NCI-H2029 treated with DMSO at 0.1 percent for 48 hours (cell line): ENCODE measurements at places on chromosomes 12 and 14.
A peak's percentile ranks its signal among the peaks of the same experiment; 100 is the strongest.

DNA sequence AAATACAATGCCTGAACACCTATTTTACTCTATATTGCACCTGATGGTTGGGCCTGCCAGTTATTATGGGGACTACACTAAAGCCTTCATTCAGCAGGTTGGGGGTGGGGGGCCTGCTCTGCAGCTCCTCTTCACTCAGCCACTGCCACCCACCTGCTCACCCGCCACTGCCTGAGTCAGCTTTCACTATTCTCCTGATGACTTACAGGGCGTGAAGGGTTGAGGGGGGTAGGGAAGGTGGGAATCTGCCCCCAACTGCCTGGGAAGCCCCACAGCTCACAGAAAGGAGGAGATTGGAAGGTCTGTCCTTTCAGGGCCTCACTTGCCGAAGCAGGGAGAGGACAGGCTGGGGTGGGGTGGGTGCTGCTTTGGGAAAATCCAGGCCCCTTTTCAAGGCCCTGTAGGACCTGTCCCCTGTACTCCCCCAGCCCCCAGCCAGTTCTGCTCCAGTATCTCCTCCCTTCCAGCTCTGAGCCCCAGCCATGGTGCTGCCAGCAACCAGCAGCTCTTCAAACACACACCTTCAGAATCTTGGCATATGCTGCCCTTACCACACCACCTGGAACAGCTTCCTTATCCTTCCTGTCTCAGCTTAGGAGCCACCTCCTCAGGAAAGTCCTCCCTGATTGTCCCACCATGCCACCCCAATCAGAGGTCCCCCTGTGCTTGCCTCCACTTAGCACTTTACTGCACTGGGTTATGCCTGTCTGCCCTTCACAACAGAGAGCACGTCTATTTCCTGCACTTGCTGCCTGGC is 33.1 kb downstream of the IRF2BPL start:
- DNase-seq, result no peak

GRCh38 chr14:60189923-60190840 is 25.0 kb upstream of the DHRS7 start:
- no peak for DNase-seq

DNA sequence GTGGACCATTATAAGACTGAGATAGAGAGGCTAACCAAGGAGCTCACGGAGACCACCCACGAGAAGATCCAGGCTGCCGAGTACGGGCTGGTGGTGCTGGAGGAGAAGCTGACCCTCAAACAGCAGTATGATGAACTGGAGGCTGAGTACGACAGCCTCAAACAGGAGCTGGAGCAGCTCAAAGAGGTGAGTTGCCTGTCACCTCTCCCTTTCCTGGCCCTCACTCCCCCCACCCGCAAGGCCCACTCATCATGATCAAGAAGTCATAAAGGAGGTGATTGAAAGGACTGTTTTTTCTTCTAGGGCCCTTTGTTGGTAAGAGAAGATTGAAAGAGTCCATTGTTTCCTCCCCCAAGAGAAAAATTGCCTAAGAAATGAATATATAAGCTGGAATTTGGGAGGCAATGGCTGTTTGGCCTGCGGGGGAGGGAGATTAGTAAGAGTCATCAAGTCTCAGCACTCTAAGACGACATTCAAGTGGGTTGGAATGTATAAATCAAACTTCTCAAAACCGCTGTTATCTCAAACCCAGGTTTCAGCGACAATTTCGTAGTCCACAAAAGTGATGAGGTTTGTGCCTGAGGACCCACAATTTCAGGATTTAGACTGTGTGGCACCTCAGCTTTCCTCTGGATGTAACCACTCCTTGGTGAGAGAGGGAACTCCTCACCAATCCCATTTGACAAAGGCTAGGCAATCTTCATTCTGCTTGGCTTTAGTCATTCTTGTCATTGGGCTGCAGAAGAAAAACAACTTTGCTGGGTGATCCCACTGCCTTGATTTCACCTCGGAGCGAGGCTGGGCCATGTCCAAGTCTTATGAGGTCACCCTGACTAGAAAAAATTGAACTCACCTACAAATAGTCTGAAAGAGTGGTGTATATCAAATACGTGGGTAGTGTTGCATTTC is 966 bp downstream of the BICD1 start:
- no peak for DNase-seq

- DNase-seq, result no peak
Observed at GRCh38 chr14:77097006-77097699, 905 bp upstream of the CIPC start.

DNA sequence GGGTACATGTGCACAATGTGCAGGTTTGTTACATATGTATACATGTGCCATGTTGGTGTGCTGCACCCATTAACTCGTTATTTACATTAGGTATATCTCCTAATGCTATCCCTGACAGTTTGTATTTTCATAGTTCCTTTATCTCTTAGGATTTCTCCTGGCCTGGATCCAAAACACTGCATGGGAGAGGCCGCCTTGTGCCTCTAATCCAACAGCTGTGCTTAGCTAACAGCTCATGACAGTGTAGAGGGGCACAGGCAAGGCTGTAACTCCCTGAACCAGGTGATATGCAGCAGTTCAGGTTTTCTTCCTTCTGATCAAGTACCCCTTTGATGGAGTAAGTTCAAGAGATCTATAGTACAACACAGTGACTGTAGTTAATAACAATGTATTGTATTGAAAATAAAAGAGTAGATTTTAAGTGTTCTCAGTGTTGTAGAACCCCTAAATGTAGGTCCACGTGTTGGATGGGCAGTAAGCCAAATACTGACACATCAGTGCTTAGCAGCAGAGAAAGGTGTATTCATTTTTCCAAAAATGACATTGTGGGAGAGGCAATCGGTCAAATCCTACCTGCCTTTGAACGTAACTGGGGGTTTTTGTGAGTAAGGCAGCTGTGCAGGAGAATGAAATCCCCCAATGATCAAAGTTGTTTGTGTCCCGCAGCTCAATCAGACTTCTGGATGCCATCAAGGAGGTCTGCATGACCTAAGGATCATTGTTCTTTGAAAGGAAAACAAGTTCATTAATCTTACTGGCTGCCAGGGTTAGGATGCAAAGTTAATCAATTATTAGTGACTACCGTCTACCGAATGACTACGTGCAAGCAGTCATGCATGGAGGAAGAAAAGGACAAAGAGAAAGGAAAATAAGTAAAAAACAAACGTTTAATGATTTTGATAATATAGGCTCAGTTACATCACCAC is 89.3 kb upstream of the FGD4 start:
- no peak for DNase-seq

GRCh38 chr12:122978507-122978955 is 1.9 kb upstream of the ARL6IP4 start:
- no peak for DNase-seq

DNA sequence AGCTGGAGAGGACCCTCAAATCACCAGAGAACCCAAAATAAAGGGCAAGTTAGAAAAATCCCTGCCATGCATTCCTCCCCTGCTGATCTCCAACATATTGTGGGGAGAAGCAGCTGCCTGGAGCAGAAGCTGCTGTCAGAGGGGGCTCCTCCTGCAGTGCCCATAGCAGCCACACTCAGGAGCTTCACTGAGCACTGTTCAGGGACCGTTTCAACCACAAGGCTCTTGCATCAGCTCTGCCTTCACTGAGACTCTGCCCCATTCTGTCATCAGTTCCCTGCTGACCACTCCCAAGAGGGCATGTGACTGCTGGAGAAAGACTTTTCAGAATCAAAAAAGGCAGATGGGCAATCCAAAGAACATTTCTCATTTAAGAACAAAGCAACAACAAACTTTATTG is 392.7 kb downstream of the GALC start:
- no peak for DNase-seq

DNA sequence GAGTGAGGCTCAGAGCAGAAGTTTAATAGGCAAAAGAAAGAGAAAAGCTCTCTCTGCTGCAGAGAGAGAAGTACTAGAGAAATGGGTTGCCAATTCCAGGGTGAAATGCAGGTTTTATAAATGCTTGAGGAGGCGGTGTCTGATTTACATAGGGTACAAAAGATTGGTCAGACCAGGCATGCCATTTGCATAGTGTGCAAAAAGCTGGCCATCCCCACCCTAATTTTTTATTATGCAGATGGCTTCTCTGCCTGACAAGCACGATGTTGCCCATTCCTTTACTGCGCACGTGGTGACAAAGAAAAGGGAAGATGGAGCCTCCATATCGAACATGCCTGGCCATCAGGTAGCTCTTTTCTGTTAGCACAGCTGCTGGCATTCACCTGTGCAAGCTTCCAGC is 209.3 kb upstream of the PPFIA2 start:
- DNase-seq, result no peak

- DNase-seq, result no peak
Observed at GRCh38 chr12:44874981-44875416, 1.1 kb downstream of the NELL2 start.

GRCh38 chr12:92365333-92365732 is 219.7 kb upstream of the BTG1 start:
- DNase-seq, result peak; percentile 66

- DNase-seq, result no peak
Observed at GRCh38 chr14:95489214-95490137, 27.0 kb downstream of the SYNE3 start.

- DNase-seq, result no peak
Observed at GRCh38 chr14:85619851-85620250, 89.9 kb downstream of the FLRT2 start.

- no peak for DNase-seq
Observed at GRCh38 chr12:112577473-112578329, 159.0 kb downstream of the PTPN11 start.

DNA sequence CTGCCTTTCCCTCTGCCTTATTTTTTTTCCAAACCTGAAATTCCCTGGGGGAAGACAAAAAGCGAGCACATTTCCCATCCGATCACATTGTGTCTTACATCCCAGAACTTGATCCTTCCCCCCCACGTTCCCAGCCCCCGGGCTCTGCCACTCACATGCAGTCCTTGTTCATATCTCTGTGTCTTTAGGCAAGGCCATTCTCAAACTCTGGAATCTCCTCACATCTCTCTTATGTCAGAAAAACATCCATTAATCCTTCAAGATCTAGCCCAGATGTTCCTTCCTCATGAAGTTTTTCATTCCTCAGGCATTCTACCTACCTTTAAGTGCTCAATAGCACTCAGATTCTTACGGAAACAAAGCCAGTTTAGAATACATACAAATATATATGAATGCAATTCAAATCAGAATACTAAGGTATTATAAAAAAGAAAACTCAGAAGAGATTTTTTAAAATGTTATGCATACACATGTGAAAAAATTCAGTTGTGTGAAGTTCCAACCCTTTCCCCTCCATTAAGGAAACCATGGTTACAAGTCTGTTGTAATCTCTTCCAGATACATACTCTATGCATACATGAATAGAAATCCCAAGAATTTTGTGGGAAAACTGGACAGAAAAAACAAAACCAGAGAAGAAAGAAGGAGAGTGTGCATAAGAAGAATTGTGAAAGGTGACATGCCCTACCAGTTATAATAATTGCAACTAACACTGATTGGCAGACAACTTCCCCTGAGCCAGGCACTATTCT is 120.3 kb downstream of the SLC38A1 start:
- DNase-seq, result no peak

DNA sequence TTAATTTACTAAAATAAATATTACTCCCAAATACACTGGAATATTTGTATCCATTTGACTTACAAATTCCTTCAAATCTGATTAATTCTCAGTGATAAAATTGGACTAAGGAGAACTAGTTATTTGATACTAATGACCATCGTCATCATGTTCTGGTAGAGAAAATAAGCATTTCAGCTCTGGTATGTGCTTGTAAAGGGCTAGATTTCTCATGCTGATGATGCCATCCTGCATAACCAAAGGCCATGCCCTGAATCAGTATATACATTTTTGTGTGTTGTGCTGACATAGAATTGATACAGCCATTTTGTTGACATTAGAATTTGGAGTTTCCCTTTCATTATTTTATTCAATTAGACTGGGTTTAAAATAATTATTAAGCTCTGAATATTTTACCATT is 148.9 kb downstream of the PCNX1 start:
- no peak for DNase-seq

GRCh38 chr14:75254381-75254822 is 24.2 kb upstream of the FOS start:
- peak; percentile 50 for DNase-seq

DNA sequence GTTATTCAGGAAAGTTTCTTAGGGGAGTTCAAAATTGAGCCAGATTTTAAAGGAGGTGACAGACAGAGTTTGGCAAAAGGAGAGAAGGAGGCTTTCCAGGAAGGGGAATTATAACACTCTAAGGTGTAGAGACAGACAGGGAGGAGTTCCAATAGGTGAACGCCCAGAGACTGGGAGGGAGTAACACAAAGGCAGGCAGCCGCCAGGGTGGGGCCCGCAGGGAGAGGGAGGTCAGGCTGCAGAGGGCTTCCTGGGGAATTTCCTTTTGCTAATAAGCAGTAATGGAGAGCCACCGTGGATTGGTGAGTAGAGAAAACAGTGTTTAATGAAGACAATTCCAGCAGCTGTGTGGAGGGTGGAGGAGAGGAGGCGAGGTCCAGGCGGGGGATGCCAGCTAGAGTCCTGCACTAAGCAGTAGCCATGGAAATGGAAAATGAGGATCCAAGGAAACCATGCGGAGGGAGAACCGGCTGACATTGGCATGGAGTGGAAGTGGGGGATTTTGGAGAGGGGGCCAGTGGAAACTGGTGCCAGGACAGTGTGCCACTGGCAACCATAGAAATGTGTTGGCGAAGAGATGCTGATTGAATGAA is 22.2 kb downstream of the GRIN2B start:
- DNase-seq, result no peak

DNA sequence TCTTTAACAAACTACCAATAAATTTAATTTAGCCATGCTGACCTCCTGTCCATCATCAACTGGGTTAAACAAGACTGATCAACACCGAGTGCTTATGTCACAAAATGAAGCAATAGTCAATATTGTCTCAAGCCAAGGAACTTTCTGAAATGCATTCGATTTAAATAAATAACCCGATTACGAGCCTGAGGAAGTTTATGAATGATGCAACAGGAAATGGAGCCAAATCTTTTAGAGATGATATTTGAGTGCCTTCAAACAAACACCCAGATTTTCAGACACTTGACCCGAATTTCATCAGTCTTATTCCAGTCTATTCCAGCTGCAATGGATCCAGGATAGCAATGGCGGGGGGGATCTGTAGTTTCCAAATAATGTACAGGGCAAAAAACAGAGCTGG is 27.9 kb downstream of the FAR2 start:
- no peak for DNase-seq

DNA sequence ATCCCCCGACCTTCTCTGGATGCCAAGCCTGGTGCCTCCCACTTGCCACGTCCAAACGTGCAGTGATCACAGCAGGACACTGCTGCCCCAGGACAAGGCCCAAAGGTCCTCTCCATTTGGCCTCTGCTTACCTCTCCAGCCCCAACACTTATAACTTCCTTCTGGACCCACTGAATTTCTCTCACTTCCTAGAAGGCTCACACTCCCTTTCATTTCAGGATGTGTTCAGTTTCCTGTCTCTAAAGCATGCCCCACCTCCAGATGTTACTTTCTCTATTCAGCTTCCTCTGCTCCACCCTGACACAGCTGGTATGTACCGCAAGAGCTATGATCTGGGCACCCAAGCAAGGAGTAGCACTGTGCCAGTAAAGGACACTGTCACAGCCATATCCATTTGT is 33.0 kb downstream of the CDKL1 start:
- DNase-seq, result no peak

- no peak for DNase-seq
Observed at GRCh38 chr14:20626274-20626673, 15.2 kb downstream of the OR6S1 start.
